GM03348 (cell line): ENCODE measurements at places on chromosomes 12 and 14.
A peak's percentile ranks its signal among the peaks of the same experiment; 100 is the strongest.

DNA sequence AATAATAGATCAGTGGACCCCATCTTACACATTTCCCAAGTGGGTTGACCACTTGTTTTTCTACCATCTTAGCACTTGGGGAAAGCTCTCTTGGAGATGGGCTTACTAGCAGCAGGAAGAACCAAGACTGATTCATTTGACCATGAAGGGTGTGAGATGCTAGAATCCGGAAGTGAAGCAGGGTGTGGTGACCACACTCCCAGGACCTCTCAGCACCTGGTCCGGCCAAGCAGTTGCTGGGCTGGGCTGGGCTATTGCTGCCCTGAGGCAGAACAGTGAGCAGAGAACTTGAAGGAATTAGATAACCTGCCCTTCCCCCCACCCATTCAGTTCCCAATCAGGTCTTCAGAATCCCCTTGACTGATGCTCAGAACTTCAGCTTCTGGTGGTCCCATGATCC is 24.4 kb downstream of the ADCY6 start:
- DNase-seq: no peak

DNA sequence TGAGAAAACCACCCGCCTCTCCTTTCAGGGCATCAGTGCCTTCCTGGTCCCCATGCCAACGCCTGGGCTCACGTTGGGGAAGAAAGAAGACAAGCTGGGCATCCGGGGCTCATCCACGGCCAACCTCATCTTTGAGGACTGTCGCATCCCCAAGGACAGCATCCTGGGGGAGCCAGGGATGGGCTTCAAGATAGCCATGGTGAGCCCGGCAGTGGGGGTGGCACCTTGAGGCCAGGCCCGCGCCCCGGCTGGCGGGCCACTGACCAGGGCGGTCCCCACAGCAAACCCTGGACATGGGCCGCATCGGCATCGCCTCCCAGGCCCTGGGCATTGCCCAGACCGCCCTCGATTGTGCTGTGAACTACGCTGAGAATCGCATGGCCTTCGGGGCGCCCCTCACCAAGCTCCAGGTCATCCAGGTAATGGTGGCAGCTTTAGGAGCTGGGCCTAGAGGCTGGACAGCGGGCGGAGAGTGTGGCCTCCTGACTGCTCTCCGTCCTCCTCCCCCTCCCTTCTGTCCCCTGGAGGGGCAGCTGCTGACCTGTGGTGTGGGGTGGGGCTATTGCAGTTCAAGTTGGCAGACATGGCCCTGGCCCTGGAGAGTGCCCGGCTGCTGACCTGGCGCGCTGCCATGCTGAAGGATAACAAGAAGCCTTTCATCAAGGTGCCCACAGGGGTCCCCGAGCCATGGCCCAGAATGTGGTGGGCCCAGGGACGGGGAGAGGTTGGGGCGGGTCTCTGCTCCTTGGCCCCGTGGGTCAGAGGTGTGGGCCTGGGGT is 12.8 kb downstream of the ACADS start:
- DNase-seq: no peak

DNA sequence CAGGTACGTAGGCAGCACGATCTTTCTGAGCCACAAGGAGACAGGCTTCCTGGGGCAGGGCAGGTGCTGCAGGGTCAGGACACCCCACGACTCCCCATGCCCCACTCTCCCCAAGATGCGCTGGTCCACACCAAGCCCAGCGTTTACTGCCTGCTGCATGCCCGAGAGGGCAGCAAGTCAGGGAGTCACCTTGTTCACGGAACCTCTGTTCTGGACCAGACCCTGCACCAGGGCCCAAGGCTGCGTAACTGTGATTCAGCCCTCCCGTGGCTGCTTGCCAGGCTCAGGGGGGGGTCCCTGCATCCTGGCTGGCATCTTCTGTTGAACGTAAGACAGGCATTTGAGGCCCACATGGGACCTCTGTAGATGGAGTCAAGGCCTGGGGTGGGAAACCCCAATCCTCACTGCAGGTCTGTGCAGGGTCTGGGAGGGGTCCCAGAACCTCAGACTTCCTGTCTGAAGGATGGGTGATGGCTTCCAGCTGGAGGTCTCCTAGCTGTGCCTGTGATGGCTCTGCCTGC is 228.6 kb upstream of the RTL1 start:
- DNase-seq: no peak

GRCh38 chr12:44021471-44021971 is 185.6 kb downstream of the TMEM117 start:
- no peak for DNase-seq

GRCh38 chr14:77647853-77648252 is 31.4 kb upstream of the SPTLC2 start:
- DNase-seq: no peak

GRCh38 chr12:102765736-102766135 is 151.3 kb downstream of the PAH start:
- no peak for DNase-seq

DNA sequence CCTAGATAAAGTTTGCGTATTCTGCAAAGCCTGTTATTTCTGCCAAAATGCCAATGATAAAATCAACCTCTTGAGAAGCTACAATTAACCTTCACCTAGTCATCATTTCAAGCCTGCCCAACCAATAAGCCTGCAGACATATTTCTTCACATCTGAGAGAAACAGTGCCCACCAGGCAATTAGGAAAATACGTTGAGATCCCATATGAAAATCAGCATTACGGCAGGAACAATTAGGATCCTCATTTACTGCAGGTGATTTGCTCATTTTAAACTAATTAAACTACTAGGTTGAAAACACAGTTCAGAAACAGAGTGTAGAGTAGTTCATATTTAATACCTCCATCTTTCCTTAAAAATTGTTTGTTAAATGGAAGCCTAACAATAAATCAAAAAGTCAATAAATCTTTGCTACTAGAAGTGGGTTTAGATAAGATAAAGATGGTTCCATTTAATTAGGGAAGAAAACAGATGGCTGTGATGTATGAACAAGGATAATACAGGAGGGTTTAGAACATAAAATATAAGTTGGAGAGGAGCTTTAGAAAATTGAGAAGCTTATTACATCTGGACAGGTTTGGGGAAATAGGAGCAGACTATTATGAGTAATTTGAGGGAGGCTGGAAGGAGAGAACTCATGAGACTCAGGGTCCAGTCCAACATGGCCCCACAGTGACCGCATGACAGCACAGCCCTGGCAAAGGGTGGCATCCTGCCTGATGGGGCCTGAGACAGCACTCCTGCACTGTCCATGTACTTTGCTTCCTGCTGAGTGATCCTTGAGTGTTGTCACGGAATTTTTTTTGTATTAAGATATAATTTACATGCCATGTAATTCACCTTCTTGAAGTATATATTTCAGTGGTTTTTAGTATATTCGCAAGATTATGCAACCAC is 26.9 kb upstream of the PYGL start:
- no peak for DNase-seq

- no peak for DNase-seq
Observed at GRCh38 chr14:44309331-44309730, 197.8 kb downstream of the FSCB start.

GRCh38 chr12:127621366-127621765 is 645.6 kb upstream of the TMEM132C start:
- no peak for DNase-seq

GRCh38 chr14:24806061-24806678 is 172.2 kb upstream of the GZMB start:
- DNase-seq: peak; percentile 66

DNA sequence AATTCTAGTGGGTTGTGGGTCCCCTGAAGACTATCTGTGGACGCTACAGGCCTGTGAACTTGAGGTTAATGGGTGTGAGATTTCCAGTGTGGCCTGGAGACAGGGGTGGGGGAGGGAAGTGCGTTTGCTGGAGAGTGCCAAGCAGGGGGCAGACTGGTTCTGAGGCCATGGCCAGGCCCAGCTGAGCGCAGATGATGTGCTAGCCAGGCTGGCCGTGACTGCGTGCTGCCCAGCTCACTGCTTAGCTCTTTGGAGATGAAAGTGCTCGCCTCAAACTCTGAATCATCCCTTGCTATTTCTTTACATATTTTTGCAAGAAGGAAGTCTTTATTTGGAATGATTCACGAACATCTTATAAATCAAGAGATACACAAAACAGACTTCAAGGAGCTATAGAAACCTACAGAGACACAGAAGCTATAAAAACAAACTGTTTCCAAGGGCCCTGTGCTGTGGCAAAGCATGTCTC is 75.2 kb upstream of the PLEKHG3 start:
- DNase-seq: peak; percentile 89

- DNase-seq: no peak
Observed at GRCh38 chr14:54709444-54709843, 142.5 kb downstream of the SAMD4A start.

- DNase-seq: peak; percentile 47
Observed at GRCh38 chr14:72737560-72737943, 156.3 kb downstream of the DPF3 start.

GRCh38 chr14:96852823-96853422 is 55.7 kb downstream of the VRK1 start:
- DNase-seq: peak; percentile 55
